Germinal center (tissue), 1 donor: ENCODE measurements at places on chromosomes 7 and 10.

DNA sequence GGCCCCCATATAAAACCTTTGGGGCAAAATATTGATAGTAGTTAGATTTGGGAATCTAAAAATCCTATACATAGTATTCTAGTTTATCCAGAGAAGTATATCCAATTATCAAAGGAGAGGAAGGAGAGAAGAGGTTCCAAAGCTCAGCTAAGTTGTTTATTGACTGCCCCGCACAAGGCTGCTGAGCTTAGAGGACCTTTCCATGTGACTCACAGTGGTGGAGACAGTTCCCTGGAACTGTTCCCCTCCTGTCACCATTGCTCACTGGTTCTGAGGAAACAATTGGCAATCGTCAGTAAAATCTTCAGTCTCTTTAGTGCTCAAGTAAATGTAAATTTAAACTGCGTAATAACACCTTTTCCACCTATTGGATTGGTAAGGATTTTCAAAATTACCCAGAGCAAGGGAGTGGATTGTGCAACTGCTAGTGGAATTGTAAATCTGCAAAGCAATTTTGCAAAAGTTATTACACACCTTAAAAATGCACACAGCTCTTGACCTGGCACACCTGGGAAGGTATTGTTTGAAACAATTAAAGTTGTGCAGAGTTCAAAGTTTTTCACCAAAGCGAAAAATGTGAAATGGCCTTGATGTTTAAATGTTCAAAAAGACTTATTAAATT lies 63.1 kb downstream of the EEPD1 start:
- no peak for DNase-seq

DNA sequence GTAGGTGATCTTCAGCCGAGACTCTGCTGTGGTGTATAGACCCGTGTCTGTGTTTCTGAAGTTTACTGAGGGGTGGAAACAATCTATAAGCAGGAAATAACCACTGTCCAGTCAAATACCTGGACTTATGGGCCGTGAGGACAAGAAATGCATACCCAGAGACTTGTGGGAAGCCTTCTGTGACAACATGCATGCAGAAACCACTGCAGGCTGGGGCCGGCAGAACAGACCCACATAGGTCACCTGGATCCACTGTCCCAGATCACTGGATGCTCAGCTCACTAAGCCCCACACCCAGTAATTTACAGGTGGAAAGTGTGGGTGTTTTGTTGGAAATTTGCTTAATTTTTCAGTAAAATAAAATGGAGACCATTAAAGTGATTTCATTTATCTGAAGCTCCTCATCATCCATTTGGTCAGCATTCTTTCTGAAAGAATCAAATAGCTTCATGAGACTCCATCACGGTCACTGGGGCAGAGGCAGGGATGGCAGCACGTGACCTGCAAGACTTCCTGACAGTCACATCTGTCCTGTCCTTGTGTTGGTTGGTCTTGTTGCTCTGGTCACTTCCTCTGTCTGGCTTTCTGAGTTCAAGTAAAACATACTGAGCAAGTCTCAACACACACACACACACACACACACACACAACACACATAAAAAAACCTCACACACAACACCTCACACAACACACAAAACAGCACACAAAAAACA lies 108.3 kb downstream of the TNS3 start:
- no peak for DNase-seq

DNA sequence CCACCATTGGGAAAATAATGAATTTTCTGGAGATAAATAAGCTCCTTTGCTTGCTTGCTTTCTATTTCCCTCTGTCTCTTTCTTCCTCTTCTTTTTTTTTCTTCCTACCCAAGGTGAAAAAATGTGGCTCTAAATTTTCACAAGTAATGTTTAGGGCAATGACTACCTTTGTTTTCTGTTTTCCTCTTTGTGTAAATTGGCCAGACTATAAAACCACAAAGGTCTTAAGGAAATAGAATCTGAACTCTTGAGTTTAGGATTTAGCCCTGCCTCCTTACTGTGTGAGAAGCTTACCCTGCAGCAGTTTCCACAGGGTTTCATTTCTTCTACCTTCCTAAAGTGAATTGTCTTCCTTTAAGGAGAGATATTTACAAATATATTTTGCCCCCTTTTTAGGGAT lies 330.4 kb downstream of the ARL4A start:
- DNase-seq: no peak

DNA sequence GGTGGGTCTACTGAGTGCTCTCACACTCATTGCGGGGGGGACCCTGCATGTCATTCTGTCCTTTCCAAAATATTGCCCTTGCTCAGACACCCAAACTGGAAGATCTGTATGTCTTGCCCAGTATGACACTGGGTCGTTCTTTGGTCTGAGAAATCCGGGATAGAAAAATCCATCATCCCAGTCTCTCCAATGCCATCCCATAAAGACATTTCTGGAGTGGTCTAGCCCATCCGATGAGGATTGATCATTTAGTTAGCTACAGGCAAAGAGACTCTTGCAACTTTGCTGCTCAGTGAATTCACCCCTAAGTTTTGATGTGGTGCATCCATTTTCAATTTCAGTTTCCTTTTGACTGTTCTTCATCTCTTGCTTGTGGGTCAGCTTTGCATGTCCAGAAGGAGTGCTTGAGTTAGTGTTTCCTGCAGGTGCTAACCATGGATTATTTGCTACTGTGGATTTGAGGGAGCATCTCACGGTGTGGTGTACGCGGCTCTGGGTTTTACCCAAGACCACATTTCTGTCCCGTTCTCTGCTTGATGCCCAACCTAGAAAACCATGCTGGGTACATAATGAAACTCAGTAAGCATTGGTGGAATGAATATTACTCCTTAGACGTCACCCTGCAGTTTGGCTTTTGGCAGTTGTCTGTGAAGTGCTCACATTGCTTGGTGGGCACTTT lies 247.0 kb upstream of the MKI67 start:
- no peak for DNase-seq

DNA sequence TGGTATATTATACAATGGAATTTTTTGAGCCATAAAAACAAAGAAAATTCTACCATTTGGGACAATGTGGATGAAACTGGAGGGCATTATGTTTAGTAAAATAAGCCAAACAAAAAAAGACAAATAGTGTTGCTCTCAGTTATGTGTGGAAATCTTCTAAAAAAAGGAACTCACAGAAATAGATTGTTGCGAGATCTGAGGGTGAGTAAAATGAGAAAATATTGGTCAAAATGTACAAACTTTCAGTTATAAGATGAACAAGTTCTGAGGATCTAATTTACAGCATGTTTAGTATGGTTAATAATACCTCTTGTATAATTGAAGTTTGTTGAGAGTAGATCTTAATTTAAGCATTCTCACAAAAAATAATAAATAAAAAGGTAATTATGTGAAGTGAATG lies 291.2 kb downstream of the KIF20B start:
- DNase-seq: no peak

DNA sequence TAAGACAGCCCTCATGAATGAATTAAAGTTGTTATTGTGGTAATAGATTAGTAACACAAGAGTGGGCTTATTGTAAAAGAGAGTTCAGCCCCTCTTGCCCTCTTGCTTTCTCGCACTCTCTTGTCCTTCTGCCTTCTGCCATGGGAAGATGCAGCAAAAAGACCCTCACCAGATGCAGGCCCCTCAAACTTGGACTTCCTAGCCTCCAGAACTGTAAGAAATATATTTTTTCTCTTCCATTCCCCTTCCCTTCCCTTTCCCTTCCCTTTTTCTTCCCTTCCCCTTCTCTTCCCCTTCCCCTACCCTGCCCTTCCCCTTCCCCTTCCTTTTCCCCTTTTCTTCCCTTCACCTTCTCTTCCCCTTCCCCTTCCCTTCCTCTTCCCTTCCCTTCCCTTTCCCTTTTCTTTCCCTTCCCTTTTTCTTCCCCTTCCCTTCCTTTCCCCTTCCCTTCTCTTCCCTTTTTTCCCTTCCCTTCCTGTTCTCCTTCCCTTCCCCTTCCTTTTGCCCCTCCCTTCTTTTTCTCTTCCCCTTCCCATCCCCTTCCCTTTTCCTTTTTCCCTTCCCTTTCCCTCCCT lies 55.6 kb upstream of the TMEM248 start:
- DNase-seq: no peak

DNA sequence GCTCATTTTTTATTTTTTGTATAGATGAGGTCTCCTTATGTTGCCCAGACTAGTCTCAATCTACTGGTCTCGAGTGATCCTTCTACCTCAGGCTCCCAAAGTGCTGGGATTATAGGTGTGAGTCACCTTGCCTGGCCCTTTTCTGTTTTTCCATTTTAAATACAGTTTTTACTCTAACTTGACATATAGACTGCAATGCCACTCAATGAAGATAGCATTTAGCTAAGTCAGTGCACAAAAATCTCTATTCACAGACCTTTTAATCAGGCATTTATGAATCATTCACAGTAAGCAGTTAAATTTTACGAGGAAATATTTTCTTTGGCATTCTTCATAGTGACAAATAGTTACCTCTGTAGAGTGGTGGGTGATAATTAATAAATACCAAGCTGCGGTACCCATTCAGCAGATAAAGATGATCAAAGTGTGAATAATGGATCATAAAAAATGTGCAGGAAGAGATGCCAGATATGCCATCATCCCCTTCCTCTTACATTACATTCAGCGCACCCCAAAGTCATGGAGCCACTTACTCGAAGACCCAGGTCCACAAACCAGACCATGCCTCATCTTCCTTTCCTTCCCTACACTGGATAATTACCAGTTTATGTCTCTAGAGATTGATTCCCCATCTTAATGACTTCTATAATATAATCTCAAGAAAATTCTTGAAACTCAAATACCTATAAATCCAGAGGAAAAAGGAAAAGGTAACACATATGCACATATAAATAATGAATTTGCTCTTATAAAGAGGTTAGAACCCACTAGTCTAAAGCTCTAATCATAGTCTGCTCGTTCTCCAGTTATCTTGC lies 56.0 kb downstream of the UBE2H start:
- no peak for DNase-seq

DNA sequence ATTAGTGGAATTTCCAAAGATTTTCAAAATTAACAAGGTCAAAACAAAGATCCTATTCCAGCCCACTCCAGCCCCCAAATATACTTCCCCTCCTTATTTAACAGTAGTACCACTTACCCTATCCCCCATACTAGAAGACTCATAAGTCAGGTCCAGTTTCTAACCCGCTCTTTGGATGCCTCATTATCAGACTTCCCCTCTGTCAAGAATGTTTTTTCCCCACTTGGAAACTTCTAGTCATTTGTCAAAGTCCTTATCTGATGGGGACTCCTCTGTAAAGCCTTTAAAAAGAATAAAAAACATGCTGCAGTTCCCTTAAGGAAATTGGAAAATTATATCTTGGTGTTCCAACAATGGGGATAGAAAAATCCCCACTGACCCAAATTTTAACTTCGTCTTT lies 70.1 kb downstream of the IMMP2L start:
- no peak for DNase-seq

DNA sequence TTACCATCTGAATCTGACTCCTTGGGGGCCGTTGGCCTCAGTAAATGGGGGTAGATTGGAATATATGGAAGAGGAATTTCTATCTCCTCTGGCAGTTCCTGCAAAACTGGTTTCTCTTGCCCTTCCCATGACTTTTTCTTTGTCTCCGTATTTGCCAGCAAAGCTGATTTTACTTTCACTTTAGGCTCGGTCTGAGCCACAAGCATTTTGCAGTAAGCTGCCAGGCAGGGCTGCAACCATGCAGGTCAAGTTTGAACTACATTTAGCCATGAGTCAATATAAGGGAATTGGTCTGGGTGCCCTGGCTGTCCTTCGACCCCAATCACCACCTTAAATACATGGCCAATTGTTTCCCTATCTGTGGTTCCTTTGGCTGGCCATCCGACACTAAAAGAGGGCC lies 104.3 kb downstream of the TRIM24 start:
- no peak for DNase-seq

DNA sequence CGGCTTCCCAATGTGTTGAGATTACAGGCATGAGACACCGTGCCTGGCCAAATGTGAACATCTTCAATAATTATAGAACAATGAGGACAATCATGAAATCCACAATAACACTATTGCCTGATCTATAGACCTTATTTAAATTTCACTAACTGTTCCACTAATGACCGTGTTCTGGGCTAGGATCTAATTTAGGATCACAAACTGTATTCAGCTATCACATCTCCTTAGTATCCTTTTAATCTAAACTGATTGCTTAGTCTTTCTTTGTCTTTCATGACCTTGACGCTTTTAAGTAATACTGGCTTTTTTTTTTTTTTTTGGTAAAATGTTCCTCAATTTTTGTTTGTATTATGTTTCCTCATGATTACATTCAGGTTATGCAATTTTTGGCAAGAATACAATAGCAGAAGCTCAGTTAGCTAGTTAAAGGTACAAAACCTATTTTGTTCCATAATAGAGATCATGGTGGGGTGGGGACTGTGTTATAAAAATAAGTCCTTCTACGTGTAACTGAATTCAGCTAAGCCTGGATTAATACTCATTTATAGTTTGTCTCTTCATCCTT lies 158.4 kb downstream of the AOAH start:
- no peak for DNase-seq

DNA sequence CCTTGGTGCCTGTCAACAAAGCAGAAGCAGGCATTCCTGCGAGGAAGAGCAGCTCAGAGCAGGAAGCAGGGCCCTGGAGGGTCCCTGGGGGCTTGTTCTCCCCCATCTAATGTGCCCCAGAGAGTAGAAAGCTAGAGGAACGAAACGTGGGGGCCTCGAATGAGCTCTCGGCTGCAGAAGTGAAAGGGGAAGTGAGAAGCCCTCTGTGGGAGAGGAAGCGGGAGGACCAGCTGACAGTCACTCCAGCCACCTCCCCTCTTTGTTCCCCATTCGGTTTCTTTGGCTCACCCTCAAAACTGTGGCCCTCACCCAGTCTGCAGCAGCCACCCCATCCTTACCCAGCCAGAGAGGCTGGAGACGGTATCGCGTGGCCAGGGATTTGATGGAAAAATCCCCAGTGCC lies 25.0 kb downstream of the C10orf105 start:
- peak; percentile 89 for DNase-seq

GRCh38 chr10:61606959-61607907 lies 55.5 kb upstream of the CABCOCO1 start:
- DNase-seq: no peak

GRCh38 chr10:43945094-43945730 lies 296.5 kb upstream of the ZNF32 start:
- no peak for DNase-seq

DNA sequence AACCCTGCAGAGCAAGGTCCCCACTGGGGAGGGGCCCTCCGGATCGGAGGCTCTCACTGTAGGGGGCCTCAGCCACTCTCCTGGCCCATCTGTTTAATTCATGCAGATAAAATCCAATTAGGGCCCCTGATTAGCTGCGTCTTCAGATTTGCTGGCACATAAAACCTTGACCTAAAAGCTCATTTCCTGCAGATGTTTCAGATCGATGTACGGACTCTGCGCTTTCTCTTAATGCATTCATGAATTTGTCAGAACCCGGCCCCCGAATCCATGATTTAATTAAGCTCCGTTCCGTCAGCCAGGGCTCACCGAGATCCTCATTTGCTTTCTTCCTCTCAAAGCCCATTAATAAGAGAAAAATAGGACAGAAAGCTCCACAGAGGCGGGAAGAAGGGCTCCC lies 40.0 kb upstream of the FOXL3 start:
- no peak for DNase-seq

- DNase-seq: no peak
These were observed 48.1 kb upstream of the TARP start for GRCh38 chr7:38321515-38321944.
